Aorta (tissue), 5 donors: ENCODE measurements at places on chromosomes 5 and 9. TPM values are rescaled to one million over a fixed set of nuclear protein-coding genes. Genes with fewer than 3 reads are reported as not detected.

DNA sequence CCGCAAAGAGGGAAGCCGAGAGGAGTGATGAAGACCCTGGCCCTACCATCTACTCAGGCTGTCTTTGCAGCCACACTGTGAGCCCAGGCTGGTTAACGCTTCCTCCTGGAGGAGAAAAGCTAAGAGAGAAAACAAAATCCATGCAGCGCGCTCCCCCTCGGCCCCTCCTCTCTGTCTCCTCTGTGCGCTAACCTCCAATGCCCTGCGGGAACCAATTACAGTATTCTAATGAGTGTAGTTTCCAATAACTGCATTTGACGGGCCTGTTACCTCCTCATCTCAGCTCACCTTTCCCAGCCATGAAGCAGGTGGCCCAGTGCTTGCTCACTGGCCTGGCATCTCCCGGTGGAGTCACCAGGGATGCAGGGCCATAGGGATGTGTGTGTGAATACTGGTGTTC, 565.5 kb downstream of the EBF1 start:
- no peaks in the 10 kb centered on the region for H3K36me3 ChIP-seq
- no peaks in the 10 kb centered on the region for H3K27me3 ChIP-seq
- no peak for DNase-seq

- H3K36me3 ChIP-seq, result no peaks in the 10 kb centered on the region
- H3K4me3 ChIP-seq, result no peak overlapping the region
- no peak for DNase-seq
- no peaks in the 10 kb centered on the region for H3K4me1 ChIP-seq
- H3K27me3 ChIP-seq, result no peaks in the 10 kb centered on the region
Measured at GRCh38 chr9:127905004-127905728, 5.8 kb upstream of the ST6GALNAC6 start.

- no peak for DNase-seq
- no peaks in the 10 kb centered on the region for H3K4me1 ChIP-seq
- H3K36me3 ChIP-seq, result no peaks in the 10 kb centered on the region
- H3K4me3 ChIP-seq, result no peak overlapping the region
- H3K27me3 ChIP-seq, result no peaks in the 10 kb centered on the region
Measured at GRCh38 chr9:95901506-95901905, 26.0 kb downstream of the ERCC6L2 start.

- H3K4me1 ChIP-seq, result no peaks in the 10 kb centered on the region
- DNase-seq, result no peak
- no peaks in the 10 kb centered on the region for H3K27me3 ChIP-seq
- H3K4me3 ChIP-seq, result no peak overlapping the region
- no peak overlapping the region for H3K27ac ChIP-seq
Measured at GRCh38 chr5:103889500-103890209, 327.1 kb upstream of the NUDT12 start.

NAIP gene
- total RNA-seq, result 33.7 TPM

GRCh38 chr5:163585206-163585605, 79.8 kb downstream of the MAT2B start:
- H3K4me3 ChIP-seq, result no peak overlapping the region
- H3K4me1 ChIP-seq, result no peaks in the 10 kb centered on the region
- no peak for DNase-seq

- H3K27me3 ChIP-seq, result no peaks in the 10 kb centered on the region
- no peak overlapping the region for H3K27ac ChIP-seq
- H3K4me1 ChIP-seq, result no peaks in the 10 kb centered on the region
Measured at GRCh38 chr9:20728493-20729220, 44.6 kb downstream of the FOCAD start.

OR1J2 gene
- total RNA-seq, result not detected

PHF24 gene
- 0.57 TPM for total RNA-seq

- no peak for DNase-seq
- no peak overlapping the region for H3K4me3 ChIP-seq
- H3K27me3 ChIP-seq, result no peaks in the 10 kb centered on the region
- H3K36me3 ChIP-seq, result no peaks in the 10 kb centered on the region
- H3K4me1 ChIP-seq, result no peaks in the 10 kb centered on the region
Measured at GRCh38 chr5:170648541-170648940, 135.0 kb upstream of the GABRP start.

LRRC14B gene
- not detected for total RNA-seq

DNA sequence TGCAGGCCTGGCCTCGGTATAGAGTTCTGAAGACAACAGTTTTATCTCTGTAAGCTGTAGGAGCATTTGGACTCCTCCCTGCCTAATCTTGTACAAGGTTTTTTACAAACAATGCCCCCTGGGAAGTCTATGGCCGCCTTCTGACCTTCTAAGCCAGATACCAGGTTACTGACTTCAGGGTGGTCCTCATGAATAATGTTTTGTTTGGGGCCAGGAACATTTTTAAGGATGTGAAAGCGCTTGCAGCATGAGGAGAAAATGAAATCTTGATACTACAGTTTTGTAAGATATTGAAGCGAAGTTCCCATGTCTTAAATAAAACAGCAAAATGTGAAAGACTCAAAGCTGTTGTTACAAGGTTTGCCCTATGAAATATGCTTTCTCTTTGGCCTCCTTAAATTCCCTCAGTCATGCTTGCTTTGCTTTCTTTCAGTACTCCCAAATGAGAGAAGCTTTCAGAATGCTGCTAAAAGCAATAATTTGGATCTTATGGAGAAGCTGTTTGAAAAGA, 5.2 kb downstream of the ANKDD1B start:
- H3K4me1 ChIP-seq, result no peaks in the 10 kb centered on the region
- no peaks in the 10 kb centered on the region for H3K27me3 ChIP-seq
- no peak overlapping the region for H3K27ac ChIP-seq
- H3K36me3 ChIP-seq, result no peaks in the 10 kb centered on the region
- no peak for DNase-seq
- H3K4me3 ChIP-seq, result no peak overlapping the region

SH2D3C gene
- 19.7 TPM for total RNA-seq

DNA sequence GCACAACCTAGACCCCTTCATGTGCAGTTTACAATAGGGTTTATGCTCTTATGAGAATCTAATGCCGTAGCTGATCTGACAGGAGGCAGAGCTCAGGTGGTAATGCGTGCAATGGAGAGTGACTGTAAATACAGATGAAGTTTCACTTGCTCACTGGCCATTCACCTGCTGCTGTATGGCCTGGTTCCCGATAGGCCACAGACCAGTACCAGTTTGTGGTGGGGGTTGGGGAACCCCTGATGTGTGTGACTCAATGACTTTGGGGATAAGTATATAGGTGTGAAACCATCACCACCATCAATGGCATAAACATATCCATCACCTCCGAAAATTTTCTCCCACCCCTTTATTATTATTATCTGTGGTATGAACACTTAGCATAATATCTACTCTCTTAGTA, 42.1 kb downstream of the TLR4 start:
- no peaks in the 10 kb centered on the region for H3K36me3 ChIP-seq
- no peak overlapping the region for H3K4me3 ChIP-seq
- no peaks in the 10 kb centered on the region for H3K27me3 ChIP-seq
- H3K27ac ChIP-seq, result no peak overlapping the region
- no peaks in the 10 kb centered on the region for H3K4me1 ChIP-seq

DNA sequence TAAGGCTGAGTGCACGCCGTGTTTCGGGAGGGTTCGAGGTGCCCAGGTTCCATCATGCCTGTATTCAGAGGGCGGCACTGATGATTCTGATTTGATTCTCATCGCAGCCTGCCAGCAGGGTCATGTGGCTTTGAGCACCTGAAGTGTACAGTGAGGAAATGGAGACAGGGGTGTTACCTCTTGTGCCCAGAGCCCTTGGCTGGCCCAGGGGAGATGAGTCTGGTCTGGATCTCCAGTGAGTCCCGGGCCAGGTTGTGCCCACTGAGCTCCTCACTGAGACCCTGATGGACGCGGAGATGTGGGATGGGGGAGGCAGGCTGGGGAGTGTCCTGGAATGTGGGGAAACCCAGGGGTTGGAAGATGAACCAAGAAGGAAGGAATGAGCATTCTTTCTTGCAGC, 54.7 kb downstream of the GADD45G start:
- H3K4me3 ChIP-seq, result no peak overlapping the region
- H3K4me1 ChIP-seq, result no peaks in the 10 kb centered on the region
- H3K27ac ChIP-seq, result no peak overlapping the region

- H3K4me1 ChIP-seq, result no peaks in the 10 kb centered on the region
- H3K27ac ChIP-seq, result no peak overlapping the region
- no peaks in the 10 kb centered on the region for H3K36me3 ChIP-seq
- H3K27me3 ChIP-seq, result no peaks in the 10 kb centered on the region
- H3K4me3 ChIP-seq, result no peak overlapping the region
Measured at GRCh38 chr5:169753795-169754194, 116.7 kb downstream of the DOCK2 start.

TRIM36 gene
- total RNA-seq, result 23.9 TPM

GRCh38 chr5:129460672-129460935, 506 bp downstream of the ADAMTS19 start:
- no peaks in the 10 kb centered on the region for H3K4me1 ChIP-seq
- H3K36me3 ChIP-seq, result no peaks in the 10 kb centered on the region
- peak overlapping the region; percentile 55 for H3K4me3 ChIP-seq
- DNase-seq, result no peak
- H3K27me3 ChIP-seq, result no peaks in the 10 kb centered on the region

DNA sequence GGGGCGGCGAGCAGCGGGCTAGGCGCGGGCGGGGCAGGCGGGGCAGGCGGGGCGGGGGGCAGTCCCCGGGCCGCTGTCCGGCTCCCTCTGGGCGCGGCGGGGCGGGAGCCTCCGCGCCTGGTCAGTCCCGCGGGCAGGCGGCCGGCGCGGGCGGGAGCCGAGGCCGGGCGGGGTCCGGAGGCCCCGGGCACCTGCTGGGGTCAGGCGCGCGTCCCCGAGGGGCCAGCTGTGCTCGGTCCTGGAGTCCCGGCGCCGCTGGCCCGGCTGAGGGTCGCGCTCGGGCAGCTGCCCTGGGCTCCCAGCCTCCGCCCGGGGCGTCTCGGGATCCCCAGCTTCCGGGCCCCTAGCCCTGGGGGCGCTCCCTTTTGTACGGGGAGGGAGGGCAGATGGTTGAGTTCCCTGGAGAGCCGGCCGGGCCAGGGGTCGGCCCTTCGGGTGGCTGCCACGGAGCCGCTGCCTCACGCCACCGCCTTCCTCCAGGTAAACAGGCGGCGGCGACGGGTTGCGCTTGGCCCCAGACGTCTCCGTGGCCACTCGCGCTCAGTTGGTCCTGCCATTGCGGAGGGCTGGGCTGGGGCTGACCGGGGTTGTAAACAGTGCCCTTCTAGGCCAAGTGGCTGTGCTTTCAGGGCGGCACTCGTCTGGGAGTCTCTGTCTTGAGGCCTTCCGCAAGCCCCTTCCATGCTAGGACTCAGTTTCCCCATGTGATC, 473 bp downstream of the ZBTB34 start:
- peak; percentile 68 for DNase-seq
- no peaks in the 10 kb centered on the region for H3K27me3 ChIP-seq
- H3K4me1 ChIP-seq, result peaks cover 2% of the 10 kb centered on the region
- peak overlapping the region; percentile 7 for H3K27ac ChIP-seq
- peak overlapping the region; percentile 95 for H3K4me3 ChIP-seq

DNA sequence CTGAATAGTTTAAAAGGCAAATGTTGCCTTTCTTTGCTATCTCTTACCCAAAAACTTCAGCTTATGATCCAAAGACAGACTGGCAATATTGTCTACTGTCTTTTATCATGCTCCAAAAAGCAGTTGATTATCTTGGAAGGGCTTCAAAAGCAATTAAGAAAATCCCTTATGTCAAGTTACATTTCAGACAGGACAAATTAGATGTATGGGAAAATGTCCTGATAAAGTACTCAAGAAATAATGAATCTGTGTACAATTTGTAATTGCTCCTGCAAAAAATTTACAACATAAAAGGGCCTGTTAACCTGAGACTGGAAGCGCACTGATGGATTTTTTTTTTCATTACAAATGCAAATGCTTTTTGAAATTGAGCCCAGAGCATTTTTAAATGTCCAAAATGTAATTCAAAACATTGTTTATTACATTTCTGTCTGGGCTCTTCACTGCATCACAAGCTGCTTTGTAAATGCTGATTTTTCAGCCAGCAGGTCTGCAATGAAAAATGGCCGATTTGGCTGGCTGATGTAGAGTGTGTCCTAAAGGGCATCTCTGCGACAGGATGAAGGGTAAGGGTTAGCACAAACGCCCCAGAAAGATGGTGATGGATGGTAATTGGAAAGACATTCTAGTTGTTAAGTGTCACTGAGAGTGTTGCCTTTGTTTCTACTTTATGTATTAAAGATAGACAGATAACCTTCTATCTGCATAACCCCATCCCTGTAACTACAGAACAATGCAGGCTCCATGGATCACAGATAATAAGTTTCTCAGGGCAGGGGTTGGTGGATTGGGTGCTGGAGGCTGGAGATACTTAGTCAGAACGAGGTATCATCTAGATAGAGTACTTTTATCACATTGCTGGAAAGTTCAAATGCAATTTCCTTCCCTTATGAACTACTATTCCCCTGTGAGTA, 27.0 kb downstream of the MAT2B start:
- H3K27me3 ChIP-seq, result no peaks in the 10 kb centered on the region
- H3K4me3 ChIP-seq, result no peak overlapping the region

DNA sequence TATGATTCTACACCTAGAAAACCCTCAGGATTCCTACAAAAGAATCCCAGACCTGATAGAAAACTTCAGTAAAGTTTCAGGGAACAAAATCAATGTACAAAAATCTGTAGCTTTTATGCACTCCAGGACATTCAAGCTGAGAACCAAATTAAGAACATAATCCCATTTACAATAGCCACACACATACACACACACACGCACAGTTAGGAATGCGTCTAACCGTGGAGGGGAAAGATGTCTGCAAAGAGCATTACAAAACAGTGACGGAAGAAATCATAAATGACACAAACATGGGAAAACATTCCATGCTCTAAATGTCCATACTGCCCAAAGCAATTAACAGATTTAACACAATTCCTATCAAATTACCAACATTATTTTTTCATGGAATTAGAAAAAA, 51.4 kb upstream of the CAST start:
- no peak overlapping the region for H3K27ac ChIP-seq
- no peak for DNase-seq
- H3K4me3 ChIP-seq, result no peak overlapping the region
- no peaks in the 10 kb centered on the region for H3K27me3 ChIP-seq

- H3K4me1 ChIP-seq, result no peaks in the 10 kb centered on the region
- no peaks in the 10 kb centered on the region for H3K36me3 ChIP-seq
- H3K4me3 ChIP-seq, result no peak overlapping the region
- no peaks in the 10 kb centered on the region for H3K27me3 ChIP-seq
- no peak overlapping the region for H3K27ac ChIP-seq
- no peak for DNase-seq
Measured at GRCh38 chr9:133584559-133585476, 24.4 kb downstream of the FAM163B start.

DNA sequence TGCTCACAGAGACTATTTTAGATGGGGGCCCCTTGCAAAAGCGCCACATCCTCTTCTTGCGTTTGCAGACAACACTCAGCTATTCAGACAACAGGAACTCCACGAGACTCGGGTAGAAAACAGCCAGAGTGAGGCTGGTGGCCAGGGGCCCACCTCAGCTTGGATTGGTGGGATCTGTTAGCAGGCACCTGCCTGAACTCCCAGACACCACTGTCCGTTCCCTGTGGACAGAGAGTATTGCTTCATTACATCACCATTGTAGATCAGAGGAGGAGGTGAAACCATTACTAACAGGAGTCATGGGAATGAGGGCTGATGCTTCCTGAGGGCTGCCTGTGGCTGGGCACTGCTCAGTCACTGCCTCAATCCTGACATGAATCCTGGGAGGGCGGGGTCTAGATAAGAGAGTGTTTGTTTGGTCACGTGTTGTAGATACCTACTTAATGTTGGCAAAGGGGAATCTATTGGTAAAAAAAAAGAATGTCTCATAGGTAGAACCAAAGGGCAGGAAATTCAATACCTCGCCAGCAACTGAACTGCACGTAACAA, 4.4 kb upstream of the RAPGEF1 start:
- no peak overlapping the region for H3K4me3 ChIP-seq
- H3K36me3 ChIP-seq, result no peaks in the 10 kb centered on the region
- no peaks in the 10 kb centered on the region for H3K27me3 ChIP-seq
- no peaks in the 10 kb centered on the region for H3K4me1 ChIP-seq
- no peak for DNase-seq

- no peaks in the 10 kb centered on the region for H3K27me3 ChIP-seq
- no peak for DNase-seq
- H3K27ac ChIP-seq, result no peak overlapping the region
- no peaks in the 10 kb centered on the region for H3K36me3 ChIP-seq
- H3K4me1 ChIP-seq, result no peaks in the 10 kb centered on the region
Measured at GRCh38 chr9:91915524-91916263, 34.3 kb downstream of the ROR2 start.
